Urothelium cell line (cell line): ENCODE measurements at places on chromosomes 1 and 21.
A peak's percentile ranks its signal among the peaks of the same experiment; 100 is the strongest.

- no peak for DNase-seq
These were observed 33.5 kb downstream of the ADGRL2 start for GRCh38 chr1:81834268-81834667.

GRCh38 chr1:205353612-205354011 lies 3.1 kb downstream of the KLHDC8A start:
- DNase-seq = no peak

- DNase-seq = no peak
These were observed 25.5 kb downstream of the DCAF8 start for GRCh38 chr1:160236806-160237205.

GRCh38 chr1:206577626-206578025 lies 34.6 kb downstream of the EIF2D start:
- no peak for DNase-seq

DNA sequence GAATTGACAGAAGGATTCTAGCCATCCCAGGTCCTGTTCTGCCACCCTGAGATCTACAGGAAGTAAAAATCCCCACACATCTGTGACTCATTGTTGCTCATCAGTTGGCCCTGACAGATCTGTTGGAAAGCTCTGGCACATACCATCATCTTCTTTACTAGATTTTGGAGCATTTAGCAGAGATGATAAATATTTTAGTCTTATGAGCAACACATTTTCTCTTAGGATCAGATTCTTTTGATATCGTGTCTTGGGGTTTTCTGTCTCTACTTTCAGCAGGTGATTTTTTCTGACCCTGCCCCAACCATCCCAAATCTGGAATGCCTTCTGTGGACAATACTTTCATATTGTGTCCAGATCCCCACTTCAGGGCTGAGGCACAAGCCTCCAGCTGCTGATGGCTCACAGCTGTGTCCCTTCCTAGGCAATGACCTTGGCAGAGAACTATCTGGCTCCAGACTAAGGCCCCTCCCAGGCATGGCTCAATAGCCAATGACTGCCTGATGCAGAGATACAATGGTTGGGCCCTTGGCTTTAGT lies 102.8 kb downstream of the GDAP2 start:
- peak; percentile 80 for DNase-seq

DNA sequence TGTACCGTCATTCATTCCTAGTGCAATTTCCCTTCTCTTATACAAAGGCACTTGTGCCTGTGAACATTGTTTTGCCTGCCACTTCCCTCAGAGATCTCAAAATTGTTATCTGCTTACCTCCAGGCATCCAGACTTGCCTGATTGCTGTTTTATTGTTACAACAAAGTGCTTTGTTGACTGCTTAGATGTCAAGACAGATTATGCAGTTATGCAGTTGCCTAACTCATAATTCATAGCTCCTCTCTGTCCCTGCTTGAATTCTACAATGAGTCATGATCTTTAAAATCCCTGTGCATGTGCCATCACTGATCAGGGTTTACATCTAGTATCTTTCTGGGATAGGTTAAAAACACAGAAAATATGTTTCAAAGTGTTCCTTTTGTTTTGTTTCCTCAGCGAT lies 24.5 kb downstream of the CXADR start:
- no peak for DNase-seq

GRCh38 chr21:25909341-25909740 lies 174.6 kb downstream of the GABPA start:
- DNase-seq = no peak

DNA sequence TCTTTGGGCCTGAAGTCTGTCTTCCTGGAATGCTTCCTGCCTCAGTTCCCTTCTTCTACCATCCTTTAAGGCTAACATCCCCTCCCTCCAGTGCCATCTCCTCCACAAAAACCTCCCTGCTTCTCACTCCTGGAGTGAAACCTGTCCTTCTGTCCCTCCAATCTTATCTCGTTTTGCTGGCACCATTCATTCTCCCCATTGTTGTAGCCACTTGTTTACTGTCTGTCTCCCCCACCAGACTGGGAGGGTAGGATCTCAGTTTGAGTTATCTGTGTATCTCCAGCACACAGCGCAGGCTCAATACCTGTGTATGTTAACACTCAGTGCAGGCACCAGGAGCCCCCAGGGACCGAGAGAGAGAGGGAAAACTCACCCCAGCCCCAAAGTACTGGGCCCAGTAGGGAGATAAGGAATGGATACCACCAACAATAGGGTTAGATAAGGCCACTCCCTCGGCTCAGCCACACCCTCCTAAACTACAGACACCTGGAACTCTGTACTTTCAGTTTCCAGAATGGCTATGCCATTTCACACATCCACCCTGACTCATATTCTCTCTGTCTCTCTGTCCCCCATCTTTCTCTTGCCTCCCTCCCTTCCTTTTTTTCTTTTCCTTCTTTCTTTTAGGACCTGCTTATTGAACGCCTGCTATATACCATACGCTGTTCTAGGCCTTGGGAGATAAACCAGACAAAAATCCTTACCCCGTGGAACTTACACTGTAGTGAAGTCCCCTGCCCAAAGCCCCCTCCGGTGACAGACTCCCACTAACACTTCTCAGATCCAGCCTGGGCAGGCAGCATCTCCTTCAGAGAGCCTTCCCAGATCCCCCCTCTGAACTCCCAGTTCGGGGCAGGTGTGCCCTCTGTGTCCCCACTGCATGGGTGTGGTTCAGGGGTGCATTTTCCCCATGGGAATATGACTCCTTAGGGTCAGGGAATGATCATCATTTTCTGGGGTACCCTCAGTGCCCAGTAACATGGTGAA lies 3.3 kb upstream of the SSBP3 start:
- no peak for DNase-seq

GRCh38 chr1:67937651-67938050 lies 104.4 kb upstream of the GNG12 start:
- no peak for DNase-seq

GRCh38 chr1:85976516-85977205 lies 179.9 kb downstream of the COL24A1 start:
- DNase-seq = no peak

GRCh38 chr1:93608187-93609109 lies 73.2 kb downstream of the BCAR3 start:
- DNase-seq = no peak

GRCh38 chr1:235595079-235595478 lies 54.5 kb downstream of the GNG4 start:
- no peak for DNase-seq

GRCh38 chr1:54363925-54364324 lies 42.3 kb downstream of the SSBP3 start:
- no peak for DNase-seq

DNA sequence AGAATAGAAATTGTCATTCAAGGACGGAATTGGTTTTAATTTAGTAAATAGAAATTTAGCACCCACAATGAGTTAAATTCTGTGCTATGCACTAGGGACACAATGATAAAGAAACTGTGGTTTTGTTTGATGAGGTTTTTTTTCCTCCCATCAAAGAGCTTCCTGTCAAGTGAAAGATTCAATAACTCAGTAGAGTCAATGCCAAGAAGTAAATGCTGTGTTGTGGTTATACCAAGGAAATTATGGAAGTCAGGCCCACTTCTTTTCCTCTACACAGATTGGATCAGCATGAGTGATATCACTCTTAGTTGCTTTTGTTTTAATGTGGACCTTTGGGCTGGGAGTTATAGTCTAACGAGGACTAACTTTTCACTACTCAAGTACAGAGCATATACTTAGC lies 1269.6 kb upstream of the ADGRL2 start:
- DNase-seq = peak; percentile 4

- DNase-seq = no peak
These were observed at the start of gene KISS1 for GRCh38 chr1:204196068-204196795. Gene KISS1 (minus strand): TSS chr1:204196491. CDS start chr1:204192876, 3,615 bp downstream.

GRCh38 chr1:214454569-214455396 lies 96.6 kb downstream of the PTPN14 start:
- DNase-seq = peak; percentile 33
